DMS153 (cell line): ENCODE measurements at places on chromosomes 2 and 18.
A peak's percentile ranks its signal among the peaks of the same experiment; 100 is the strongest.

GRCh38 chr2:31337197-31337596, 77.3 kb downstream of the XDH start:
- DNase-seq, result no peak

DNA sequence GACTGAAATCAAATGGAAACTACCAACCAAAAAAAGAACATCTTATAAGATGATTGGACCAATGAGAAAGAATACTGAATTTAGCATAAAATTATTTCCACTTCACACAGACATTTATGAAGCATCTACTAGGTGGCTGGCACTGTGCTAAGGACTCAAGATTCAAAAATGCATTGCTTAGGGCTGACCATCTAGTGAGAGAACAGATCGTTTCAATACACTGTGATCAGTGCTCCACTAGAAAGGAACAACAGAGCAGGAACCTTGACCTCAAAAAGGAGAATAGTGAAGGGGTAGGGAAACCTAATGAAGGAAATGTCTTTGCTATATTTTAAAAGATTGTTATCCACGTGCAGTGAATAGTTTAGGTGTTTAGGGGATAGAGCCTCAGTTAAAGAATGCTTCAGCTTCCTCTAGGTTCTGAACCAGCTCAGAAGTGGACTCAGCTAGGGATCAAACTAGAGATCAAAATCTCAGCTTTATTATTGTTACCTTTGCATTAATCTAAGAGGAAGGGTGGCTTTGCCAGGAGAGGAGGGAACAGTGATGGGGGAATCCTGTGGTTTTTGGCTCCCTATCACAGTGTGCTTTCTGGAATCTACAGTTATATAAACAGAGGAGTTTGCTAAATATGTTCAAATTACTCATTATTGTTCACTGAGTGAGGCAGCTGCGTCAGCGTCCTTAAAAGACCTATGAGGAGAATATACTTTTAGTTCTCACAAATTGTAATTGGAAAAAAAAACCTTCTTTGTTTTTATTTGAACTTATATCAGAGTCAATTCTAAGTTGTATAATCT, 16.2 kb upstream of the BBS5 start:
- no peak for DNase-seq

GRCh38 chr2:84939426-84940087, 31.4 kb upstream of the KCMF1 start:
- DNase-seq, result no peak

DNA sequence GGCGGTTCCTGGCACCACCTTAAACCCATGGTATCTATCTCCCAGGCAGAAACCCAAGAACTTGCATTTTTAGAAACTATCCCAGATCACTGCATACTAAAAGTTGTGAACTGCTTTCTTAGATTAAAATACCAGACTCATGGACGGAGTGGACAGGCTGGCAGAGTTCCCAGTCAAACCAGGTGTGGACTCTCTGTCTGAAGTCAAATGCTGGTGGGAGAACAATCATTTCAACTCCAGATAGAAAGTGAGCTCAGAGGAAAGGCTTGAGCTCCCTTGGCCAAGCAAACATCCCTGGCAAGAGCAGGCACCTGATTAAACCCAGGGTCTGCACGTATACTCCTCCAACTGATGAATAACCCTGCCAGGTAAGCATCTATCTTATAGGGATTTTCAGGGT, 19.5 kb downstream of the NXPH2 start:
- no peak for DNase-seq

GRCh38 chr2:163600801-163601200, 135.0 kb downstream of the FIGN start:
- no peak for DNase-seq

GRCh38 chr2:419687-420317, 131.9 kb upstream of the ALKAL2 start:
- no peak for DNase-seq

- DNase-seq, result no peak
Observed at GRCh38 chr2:51153236-51153635, 121.3 kb upstream of the NRXN1 start.

DNA sequence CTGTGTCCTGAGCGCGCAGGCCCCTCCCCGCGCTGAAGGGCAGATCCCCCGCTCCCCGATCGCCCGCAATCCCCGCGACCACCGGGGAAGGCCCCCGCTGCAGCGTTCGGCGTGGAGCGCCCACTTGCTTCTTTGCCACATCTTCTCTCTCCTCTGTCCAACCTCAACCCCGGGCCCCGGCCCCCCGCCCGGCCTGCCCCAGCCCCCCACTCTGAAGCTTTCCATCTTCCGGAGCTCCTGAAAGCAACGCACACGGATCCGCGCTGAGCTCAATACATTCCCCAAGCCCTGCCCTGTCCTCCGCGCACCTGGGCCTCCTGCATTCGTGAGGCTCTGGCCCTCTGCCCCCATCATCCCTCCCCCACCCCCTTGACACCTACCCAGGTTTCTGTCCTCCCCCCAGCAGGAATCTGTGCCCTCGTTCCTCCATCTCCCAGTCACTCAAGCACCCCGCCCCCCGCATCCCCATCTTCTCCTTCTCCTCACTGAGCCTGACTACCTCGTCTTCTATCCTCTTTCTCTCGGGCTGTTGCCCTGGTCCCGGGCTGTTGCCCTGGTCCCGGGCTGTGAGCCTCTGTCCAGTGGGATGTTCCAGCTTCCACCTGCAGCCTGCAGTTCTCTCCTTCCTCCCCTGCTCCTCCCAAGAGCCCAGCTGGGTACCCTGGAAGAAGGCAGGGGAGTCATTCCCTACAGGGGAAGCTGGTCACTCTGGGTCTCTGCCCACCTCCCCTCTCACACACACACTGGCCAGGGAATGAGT, 7.8 kb downstream of the SPEG start:
- no peak for DNase-seq

DNA sequence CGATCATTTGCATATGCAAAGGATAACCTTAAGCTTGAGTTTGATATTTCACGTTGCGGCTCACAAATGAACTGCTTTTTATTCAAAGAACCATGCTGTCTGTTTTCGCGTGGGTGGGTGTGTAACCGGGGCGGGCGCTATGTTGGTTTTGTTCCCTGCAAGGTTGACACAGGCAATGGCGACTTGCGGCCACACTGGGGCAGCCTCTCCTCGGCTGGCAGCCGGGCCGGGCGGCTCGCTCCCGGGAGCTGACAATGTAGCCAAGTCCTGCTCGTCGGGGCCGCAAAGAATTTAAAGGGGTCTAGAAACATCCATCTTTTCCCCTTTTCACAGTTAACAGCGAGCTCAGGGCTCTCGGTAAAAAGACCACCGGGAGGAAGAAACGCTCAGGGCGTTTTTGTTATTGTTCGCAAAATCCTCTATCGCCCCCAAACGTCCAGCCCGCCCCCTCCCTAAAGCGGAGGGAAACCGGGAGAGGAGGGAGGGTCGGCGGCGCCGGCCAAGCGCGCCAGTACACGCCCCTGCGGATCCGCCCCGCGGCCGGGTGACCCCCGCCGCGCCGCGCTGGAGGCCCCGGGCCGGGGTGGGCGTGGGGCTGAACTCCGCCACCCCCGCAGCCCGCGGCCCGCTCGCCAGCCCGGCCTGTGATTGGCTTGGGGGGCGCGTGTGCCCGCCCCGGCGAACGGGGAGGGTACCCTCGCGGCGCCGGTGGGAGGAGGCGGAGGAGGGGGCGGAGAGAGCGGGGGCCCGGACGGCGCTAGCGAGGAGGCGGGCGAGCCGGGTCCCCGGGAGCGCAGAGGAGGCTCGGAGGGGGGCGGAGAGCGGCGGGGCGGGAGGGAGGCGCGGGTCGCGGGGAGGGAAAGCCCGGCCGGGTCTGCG, at the start of gene NEDD4L:
TSS of gene NEDD4L (plus strand) at position 736 of the 879 bp plus-strand sequence. CDS start 435 bp downstream, outside the sequence.
- peak; percentile 71 for DNase-seq

DNA sequence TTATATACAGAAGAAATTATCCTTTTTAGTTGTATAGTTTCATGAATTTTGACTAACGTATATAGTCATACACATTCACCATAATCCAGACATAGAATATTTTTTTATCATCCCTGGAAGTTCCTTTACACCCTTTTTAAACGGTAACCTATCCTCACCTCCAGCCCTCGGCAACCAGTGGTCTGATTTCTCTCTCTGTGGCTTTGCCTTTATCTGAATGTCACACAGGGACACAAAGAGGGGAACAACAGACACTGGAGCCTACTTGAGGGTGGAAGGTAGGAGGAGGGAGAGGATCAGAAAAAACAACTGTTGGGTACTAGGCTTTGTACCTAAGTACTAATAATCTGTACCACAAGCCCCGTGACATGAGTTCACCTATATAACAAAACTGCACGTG, 191.9 kb downstream of the MC4R start:
- no peak for DNase-seq

GRCh38 chr2:44932079-44932478, 9.4 kb upstream of the SIX3 start:
- DNase-seq, result no peak

- no peak for DNase-seq
Observed at GRCh38 chr2:169746240-169746639, 12.6 kb downstream of the KLHL23 start.

GRCh38 chr2:55710025-55710424, 16.4 kb upstream of the PNPT1 start:
- DNase-seq, result no peak

DNA sequence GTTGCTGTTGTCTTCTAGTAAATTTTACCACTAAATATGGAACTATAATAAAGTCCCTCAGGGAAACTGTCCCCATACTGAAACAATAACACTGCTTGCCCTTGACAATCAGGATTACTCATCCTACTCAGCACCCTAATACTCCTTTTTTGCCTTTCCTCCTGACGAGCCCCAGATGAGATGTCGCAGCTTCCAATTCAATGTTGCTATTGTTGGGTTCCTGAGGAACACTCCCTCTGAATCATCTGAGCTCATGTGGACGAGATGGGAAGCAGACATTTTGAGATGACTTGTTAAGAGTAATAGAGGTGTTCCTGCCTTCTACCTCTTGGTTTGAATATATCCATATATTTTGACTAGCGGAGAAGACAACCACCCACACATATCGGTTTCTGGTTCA, 187.8 kb upstream of the FAM98A start:
- no peak for DNase-seq

- no peak for DNase-seq
Observed at GRCh38 chr2:133163111-133163510, 405.2 kb downstream of the NCKAP5 start.

- no peak for DNase-seq
Observed at GRCh38 chr2:52976143-52976949, 791.3 kb upstream of the CHAC2 start.

GRCh38 chr2:44918095-44918775, 23.3 kb upstream of the SIX3 start:
- DNase-seq, result no peak

DNA sequence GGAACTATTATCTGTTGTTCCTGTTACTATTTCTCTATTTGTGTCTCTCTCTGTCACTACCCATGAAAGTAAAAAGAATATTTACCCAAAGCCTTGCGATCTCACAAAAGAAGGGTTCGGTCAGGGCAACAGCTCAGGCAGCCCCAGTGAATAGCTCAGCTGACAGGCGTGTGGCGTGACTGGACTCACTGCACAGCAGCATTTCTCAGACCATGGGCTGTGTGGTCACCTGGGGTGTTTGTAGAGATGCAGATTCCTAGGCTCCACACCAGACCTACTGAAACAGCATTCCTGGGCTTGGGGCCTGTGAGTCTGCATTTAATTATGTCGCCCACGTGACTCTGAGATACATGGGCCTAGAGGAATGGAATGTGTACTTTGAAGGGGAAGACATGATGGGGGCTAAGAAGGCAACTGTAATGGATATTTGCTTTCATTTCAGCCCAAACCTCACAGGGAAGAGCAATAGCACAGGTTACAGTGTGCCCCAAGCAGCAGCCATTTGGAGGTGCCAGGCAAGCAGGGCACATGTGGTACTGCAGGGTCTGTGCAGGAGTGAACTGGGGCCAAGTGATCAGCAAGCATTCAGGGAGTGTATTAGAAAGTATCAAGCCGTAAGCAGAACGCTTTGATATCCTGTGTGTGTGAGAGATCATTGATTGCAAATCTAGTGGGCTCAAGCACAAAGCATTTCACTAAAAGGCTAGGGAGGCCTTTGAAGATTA, 90.4 kb upstream of the RBMS1 start:
- no peak for DNase-seq

- no peak for DNase-seq
Observed at GRCh38 chr18:25233528-25234321, 118.2 kb downstream of the ZNF521 start.

DNA sequence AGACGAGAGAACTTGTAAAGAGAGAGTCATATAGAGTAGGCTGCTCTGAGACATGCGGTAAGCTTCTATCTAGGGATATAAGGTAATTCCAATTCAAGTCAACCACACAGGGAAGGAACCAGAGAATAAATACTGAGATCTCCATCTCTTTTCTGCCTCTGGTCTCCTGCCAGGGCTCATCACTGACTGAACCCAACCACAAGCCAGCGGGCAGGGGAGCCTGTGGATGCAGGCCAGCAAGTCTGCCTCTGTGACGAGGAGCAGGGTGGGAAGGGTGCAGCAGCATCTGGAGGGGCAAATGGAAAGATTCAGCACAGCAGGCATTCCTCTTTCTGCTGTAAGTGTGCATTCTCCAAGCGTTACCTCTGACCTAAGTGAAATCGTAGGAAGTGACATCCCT, 82.2 kb downstream of the ICOS start:
- DNase-seq, result no peak

GRCh38 chr2:20356042-20356441, 5.4 kb upstream of the PUM2 start:
- peak; percentile 76 for DNase-seq

- DNase-seq, result no peak
Observed at GRCh38 chr18:46161703-46162396, 57.7 kb downstream of the HAUS1 start.

DNA sequence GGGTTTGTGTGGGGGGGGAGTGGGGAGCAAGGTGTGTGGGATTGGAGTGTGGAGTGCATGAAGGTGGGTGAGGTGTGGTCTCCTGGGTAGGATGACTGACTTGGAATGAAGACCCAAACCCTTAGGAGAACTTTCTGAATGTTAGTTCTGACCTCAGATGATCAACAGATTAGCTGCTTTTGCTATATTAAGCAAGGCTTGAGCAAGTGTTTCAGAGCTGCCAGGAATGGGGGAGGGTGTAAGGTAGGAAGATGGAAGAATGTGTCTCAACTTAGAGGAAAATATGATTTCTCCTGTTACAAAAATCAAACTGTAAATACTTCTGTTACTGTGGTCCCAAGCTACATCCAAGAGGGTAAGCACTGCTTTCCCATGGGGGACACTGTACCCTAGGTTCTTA, 273.6 kb downstream of the TGIF1 start:
- DNase-seq, result no peak

DNA sequence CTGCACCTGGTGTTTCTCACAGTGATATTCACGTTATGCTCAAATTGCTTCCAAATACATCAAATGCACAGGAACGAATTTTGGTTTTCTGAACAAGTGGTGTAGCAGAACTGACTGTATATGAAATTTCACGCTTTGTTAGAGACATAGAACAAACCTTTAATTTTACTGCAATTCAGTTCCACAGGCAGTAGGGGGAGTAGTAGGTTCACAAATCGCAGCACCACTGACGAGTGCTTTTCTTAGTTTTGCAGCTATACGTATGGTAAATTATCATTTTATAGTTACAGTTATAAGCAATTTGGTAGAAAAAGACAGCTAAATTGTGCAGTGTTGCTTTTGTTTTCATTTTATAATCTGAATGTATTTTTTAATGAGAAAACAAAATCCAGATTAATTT, 113.3 kb downstream of the KIAA1328 start:
- DNase-seq, result no peak

- no peak for DNase-seq
Observed at GRCh38 chr2:45293182-45293581, 283.9 kb upstream of the SIX2 start.
